ENCODE measurements at places on chromosomes 2 and 18.

- no peak for DNase-seq
These were observed 39.0 kb upstream of the LBH start for GRCh38 chr2:30192314-30192713.

DNA sequence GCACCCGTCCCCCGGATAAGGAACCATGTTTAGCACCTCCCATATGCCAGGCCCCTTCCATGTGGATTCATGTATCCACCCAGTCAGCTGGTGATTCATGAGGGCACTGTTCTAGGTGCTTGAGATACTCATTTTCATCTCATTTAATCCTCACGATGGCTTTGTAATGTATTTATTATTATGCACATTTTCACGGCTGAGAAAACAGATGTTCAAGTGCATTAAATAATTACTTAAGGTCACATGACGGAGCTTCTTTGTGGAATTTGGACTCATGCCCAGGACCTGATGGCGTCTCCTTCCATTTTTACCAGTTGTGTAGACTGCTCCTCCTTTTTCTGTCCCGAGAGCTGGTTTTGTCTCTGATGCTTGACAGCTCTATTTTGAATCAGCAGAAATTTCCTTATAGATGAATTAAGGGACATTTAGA, 72.2 kb upstream of the RBM44 start:
- DNase-seq, result no peak

GRCh38 chr2:121177896-121178295, 107.1 kb downstream of the TFCP2L1 start:
- DNase-seq, result no peak

DNA sequence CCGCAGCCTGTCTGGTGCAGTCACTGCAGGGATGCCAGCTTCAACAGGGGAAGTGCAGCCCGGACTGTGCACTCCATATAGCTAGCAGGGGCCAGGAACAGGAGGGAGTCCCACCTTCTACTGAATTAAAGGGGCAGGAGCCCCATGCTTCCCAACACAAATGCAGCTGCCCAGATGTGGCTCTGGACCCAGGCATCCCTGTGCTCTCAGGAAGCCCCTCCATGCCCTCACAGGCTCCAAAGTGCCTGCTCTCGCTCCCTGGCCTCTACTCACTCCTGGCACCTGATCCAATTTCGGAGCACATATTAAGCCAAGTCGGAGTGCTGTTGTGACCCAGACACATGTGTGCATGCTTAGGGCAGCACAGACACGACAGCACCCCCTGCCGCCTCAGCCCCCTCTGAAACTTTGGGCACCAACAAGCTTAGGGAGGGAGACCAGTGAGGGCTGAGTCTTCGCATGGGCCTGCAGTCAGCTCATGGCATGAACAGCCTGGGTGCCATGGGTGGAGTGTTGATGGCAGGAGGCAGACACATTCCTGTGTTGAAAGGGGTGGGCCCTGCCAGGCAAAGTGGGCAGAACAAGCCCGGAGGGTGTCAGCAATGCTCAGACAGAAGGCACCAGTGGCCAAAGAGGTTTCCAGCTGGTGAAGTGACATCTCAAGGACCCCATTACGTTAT, 83.5 kb downstream of the ZNF804A start:
- no peak for DNase-seq

GRCh38 chr2:69090820-69091219, 77.8 kb downstream of the ANTXR1 start:
- no peak for DNase-seq

DNA sequence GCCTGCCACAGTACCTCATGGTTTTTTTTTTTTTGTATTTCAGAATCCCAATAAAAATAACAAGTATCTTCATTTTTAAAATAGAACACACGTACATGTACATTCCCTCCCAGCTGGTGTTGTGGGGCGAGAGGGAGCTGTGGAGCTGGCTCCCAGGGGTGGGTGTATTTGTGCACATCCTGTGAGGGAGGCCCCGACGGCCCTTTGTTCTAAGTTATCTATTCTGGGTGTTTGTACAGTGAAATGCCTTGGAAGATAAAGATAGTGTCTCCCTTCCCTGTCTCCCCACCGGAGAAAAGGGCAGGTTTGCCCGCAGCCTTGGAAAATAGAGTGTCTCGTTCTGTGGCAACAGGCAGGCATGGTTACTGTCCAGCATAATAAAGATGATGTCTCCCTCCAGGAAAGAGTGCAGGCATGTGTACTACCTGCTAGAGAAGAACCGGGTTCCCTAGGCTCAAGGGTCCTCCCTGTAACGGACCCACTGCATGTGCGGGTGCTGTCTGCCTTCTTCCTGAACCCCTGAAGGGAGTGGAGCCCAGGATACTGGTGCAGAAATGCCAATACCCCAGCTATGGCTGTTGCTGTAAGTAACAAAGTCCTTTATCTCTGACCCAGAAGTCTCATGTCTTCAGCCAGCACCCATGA, 12.1 kb upstream of the ALLC start:
- no peak for DNase-seq

- DNase-seq, result no peak
These were observed 161.6 kb downstream of the LDLRAD4 start for GRCh38 chr18:13379930-13380690.

DNA sequence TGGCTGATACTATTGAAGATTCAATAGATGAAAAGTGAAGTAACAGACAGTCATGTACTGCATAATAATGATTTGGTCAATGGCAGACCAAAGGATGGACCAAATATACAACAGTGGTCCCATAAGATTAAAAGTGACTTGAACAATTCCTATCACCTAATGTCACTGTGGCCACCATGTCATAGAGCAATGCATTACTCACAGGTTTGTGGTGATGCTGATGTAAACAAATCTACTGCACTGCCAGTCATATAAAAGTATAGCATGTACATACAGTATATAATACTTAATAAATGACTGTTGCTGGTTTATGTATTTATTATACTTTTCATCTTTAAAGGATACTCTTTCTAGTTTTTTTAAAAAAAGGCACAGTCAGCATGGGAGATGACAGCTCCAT, 99.9 kb downstream of the USP34 start:
- no peak for DNase-seq

- DNase-seq, result no peak
These were observed 29.4 kb upstream of the FN1 start for GRCh38 chr2:215465256-215465655.
